H7 (cell line): ENCODE measurements at places on chromosomes 11 and 22.

- peak; percentile 72 for DNase-seq
Observed at GRCh38 chr11:6571434-6572008, 31.9 kb downstream of the RRP8 start.

DNA sequence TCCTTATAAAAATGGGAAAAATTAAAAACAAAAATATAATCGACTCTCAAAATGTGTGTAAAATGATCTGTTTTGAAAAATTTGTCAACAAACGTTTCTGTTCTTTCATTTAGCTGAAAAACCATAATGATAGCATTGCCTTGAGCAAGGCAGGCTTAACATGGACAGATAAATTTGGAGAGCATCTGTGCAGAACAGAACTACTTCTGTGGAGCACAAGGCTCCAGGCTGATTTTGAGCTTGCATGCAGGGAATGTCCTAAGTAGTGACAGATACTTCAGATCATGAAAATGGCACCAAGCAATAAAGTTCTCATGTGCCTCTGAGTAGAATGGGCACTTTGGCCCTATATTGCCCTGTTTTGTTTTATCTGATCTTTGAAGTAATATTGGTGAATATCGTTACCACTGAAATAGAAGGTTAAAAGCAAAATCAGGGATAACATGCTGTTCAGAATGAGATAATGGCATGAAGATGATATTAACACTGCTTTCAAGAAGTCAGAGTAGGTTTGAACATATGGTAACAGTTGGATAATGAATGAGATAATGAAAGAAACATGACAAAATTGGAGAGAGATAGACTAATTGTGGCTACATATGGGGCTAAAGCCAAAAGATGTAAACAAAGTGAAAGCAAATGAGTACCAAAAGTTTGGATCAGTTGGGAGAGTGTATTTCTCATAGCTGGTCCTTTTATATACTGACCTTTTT is 730.5 kb upstream of the CCDC179 start:
- DNase-seq, result no peak

DNA sequence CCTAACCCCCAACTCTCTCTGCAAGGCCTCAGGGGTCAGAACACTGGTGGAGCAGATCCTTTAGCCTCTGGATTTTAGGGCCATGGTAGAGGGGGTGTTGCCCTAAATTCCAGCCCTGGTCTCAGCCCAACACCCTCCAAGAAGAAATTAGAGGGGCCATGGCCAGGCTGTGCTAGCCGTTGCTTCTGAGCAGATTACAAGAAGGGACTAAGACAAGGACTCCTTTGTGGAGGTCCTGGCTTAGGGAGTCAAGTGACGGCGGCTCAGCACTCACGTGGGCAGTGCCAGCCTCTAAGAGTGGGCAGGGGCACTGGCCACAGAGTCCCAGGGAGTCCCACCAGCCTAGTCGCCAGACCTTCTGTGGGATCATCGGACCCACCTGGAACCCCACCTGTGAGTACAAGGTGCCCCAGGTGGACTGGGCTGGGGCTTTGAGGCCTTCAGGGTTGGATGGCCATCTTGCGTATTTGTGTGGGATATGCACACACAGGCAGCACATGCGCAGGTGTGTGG is at the start of gene BEST1:
Gene BEST1 (plus strand): TSS at position 317 of the 513 bp plus-strand sequence. CDS start 1,456 bp downstream, outside the sequence.
- DNase-seq, result no peak

- DNase-seq, result no peak
Observed at GRCh38 chr11:44147751-44148150, 52.3 kb downstream of the EXT2 start.

GRCh38 chr11:19723572-19724342 is 11.1 kb downstream of the NAV2 start:
- no peak for DNase-seq

GRCh38 chr11:59069087-59069486 is 17.0 kb upstream of the GLYATL1B start:
- no peak for DNase-seq
